ENCODE measurements at places on chromosomes 2 and 18.

DNA sequence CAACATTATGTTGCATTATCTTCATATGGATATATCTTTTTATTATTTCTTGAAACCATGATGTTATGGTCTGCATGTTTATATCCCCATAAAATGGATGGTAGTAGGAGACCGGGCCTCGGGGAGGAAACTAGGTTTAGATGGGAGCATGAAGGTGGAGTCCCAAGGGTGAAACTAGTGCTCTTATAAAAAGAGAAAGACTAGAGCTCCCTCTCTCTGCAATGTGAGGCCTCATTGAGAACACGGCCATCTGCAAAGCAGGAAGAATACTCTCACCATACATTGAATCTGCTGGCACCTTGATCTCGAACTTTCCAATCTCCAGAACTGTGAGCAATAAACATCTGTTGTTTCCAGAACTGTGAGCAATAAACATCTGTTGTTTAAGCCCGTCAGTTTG lies 64.0 kb downstream of the NXPH2 start:
- no peak for DNase-seq

GRCh38 chr2:171098607-171099006 lies 62.1 kb downstream of the TLK1 start:
- DNase-seq, result no peak

DNA sequence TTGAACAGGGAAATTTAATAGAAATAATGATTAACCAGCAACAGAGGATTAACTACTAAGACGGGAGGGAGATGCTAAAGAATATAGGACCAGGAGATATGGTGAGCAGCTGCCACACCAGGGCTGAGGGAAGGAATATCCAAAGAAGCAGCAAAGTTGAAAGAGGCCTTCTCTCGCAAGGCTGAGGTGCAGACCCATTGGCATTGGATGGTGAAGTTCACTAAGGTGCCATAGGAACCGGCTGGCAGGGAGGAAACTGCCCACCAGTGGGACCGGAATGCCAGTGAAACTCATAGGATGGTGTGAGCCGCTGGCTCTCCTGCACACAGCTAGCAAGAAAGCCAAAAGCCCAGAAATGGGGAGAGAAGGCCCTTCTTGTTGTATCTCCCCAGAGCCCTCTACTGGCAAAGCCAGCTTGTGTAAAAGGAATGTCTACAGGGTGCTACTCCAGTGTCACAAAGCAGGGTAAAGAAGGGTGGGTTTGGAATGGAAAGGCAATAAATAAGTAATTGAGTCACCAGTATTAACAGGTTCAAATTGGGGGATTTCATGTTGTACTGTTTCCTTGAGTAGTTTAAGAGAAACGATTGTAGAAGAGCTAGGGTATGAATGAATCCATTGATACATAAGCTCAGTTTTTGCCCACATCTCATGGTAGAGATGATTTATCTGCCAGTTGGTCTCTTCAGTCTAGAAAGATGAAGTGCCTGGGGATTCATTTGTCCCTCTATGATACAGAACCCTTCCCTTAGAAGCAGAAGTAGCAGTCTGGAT lies 36.0 kb downstream of the FARP2 start:
- no peak for DNase-seq

GRCh38 chr2:177296040-177296439 lies 31.5 kb upstream of the NFE2L2 start:
- DNase-seq, result no peak

- DNase-seq, result no peak
Measured at GRCh38 chr18:69898241-69898861, 49.3 kb downstream of the CD226 start.

GRCh38 chr18:50472941-50473340 lies 86.9 kb upstream of the MAPK4 start:
- no peak for DNase-seq

GRCh38 chr2:102487761-102488462 lies 14.9 kb downstream of the SLC9A4 start:
- DNase-seq, result no peak

- no peak for DNase-seq
Measured at GRCh38 chr2:134934641-134935040, 16.0 kb downstream of the CCNT2 start.

DNA sequence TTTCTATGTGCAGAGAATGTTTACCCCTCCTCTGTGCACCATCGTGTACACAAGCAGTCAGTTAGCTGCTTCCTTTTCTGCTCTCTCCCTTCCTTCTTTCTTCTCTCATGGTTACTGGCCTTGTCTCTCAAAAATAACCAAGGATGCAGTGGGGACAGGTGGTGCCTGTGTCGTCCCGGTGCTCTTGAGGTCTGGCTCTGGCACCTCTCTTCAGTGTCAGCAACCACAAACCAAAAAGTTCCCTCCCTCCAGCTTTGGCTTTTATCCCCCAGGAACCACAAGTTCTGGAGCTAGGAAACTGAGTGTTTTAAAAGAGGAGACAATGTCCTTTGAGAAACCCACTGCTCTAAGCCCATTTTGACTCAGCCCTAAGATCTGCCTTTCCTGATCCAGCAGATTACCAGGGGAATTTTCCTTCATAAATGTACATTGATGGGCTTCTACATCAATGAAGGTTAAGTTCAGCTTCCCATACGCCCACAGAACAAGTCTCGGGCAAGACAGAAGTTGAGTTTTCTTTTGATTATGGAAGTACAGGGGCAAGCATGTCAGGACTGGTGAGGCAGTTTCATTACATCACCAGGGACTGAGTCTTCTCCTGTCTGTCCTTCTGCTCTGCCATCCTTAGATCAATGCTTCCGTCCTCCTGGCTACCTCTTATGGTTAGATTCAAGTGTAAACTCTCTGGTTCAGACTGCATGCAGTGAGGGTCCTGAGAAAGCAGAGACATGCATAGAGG lies 232.2 kb downstream of the SETBP1 start:
- DNase-seq, result no peak

DNA sequence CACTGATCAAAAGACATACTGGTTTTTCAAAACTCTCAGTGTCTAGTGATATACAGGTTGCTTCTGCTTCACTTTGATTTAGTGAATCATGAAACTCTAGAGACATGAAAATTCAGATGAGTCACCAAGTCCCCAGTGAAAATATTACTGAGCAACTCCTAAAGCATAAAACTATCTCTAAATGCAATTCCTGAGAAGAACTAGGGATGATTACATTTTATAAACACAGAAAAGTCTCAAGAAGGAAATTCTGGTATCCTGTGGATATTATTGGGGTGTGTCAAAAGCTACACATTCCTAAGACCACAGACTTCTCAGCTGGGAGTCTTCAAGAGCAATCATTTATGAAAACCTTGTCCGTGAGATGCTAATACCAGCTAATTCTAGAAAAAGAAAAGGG lies 9.7 kb downstream of the LRRTM4 start:
- no peak for DNase-seq

DNA sequence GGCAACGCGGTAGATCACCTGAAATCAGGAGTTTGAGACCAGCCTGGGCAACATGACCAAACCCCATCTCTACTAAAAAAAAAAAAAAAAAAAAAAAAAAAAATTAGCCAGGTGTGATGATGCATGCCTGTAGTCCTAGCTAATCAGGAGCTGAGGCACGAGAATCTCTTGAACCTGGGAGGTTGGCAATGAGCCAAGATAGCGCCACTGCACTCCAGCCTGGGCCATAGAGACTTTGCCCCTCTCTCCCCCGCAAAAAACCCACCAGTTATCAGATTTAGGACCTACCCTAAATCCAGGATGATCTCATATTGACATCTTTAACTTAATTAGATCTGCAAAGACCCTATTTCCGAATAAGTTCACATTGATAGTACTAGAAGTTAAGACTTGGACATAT lies 29.2 kb upstream of the LDAH start:
- no peak for DNase-seq

DNA sequence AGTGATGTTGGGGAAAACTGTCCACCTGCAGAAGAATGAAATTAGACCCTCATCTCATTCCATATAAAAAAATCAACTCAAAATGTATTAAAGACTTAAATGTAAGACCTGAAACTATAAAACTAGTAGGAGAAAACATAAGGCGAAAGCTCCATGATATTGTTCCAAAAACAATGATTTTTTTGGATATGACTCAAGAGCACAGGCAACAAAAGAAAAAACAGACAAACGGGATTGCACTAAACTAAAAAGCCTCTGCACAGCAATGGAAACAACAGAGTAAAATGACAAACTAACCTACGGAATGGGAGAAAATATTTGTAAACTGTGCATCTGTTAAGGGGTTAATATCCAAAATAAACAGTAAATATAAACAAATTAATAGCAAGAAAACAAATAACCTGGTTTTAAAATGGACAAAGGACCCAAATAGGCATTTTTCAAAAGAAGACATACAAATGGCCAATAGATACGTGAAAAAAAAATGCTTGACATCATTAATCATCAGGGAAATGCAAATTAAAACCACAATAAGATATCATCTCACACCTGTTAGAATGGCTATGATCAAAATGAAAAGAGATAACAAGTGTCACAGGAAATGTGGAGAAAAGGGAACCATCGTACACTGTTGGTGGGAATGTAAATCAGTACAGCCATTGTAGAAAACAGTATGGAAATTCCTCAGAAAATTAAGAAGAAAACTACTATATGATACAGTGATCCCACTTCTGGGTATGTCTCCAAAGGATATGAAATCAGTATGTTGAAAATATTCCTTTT lies 26.6 kb downstream of the LRRFIP1 start:
- no peak for DNase-seq

GRCh38 chr2:62741954-62742722 lies 36.6 kb downstream of the EHBP1 start:
- DNase-seq, result no peak

- no peak for DNase-seq
Measured at GRCh38 chr2:37350034-37350433, 5.6 kb downstream of the QPCT start.

DNA sequence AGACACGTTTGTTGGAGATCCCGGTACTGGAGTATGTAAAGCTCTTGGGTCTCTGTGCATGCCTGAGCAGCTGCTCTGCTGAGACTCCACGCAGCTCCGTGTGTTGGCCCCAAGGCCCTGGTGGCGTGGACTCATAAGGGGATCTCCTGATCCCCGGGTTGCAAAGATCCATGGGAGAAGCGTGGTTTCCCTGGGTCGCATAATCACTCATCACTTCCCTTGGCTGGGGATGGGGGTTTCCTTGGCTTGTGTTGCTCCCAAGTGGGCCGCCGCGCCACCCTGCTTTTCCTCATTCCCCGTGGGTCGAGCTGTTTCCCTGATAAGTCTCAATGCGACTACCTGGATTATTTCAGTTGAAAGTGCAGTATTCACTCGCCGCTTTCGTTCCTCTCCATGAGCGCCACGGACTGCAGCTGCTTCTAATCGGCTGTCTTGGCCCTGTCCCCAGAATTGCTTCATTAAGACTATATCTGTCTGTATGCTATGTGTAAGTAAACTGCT lies 76.0 kb downstream of the EPC2 start:
- DNase-seq, result no peak

DNA sequence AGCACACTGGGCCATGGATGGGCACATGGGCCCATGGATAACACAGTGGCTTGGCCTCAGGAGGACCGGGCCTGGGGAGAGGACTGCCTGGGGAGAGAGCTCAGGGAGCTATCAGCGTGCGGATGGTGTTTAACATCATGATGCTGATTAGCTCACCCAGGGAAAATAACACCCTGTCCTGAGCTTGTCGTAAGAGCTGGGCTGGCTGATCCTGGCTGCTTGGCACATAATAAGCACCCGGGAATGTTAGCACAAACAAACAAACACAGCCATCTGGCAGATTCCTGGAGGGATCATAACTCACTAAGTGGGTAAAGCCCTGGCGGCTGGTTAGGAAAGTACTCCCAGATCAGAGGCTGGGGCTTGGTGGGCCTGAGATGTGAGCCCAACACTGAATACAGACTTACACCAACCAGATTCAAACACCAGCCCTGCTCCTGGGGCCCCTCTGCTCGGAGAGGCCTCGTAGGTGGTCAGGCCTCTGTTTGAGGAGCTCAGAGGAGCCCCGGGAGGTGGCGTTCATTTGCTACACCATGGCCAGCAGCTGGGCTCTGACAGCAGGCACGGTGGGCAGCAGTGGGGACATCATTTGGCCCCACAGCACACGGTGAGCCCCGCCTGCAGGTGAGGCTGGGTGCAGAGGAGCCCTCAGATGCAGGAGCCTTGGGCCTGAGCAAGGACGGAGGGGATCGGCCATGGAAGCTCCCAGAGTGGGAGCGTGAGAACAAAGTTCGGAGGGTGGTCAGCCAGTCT lies 193.4 kb upstream of the HDAC4 start:
- DNase-seq, result no peak

DNA sequence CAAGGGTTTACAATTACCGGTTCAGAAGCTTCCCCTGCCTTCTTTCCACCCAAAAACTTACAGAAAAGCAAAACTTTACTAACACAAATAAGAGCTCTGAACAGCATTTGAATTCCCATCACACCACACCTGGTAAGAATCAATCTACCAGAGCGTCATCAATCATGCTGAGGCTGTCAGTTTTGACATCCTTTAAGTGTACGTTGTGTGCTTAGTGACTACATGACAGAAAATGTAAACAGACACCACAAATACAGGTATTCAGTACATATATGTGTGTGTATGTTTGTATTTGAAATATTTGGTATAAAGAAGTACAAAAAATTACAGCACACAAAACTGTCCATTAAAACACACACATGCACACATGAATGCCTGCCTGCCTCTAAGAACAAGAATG lies 523.5 kb downstream of the TMEM182 start:
- DNase-seq, result no peak

- no peak for DNase-seq
Measured at GRCh38 chr2:181457121-181457740, at the start of gene ITGA4. Gene ITGA4 (plus strand): TSS chr2:181457386. CDS start chr2:181457655, 269 bp downstream.

- DNase-seq, result no peak
Measured at GRCh38 chr2:23789012-23789411, 137.9 kb downstream of the ATAD2B start.

DNA sequence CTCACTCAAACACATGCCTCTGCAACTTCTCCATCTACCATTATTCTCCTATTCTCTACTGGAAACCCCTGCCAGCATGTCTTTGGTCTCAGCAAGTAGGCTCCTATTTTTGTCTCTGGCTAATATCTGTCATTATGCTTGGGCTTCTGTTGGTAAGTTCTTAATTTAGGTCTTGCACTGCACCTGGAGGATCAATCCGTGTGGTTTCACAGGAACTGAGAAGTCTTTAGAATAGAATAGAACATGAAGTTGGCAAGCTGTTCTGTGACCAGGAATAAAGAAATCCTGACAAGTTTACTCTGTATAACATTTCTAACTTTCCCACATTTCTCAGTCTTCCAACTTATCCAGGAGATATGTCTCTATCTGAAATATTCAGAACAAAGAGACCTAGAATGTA lies 219.5 kb upstream of the GYPC start:
- no peak for DNase-seq

GRCh38 chr2:178512484-178512883 lies 32.2 kb downstream of the PLEKHA3 start:
- DNase-seq, result no peak

- DNase-seq, result no peak
Measured at GRCh38 chr2:179201869-179202268, 62.8 kb downstream of the SESTD1 start.

Data from cortex of kidney (tissue), 1 donor.